ENCODE measurements at places on chromosomes 7 and 10.

DNA sequence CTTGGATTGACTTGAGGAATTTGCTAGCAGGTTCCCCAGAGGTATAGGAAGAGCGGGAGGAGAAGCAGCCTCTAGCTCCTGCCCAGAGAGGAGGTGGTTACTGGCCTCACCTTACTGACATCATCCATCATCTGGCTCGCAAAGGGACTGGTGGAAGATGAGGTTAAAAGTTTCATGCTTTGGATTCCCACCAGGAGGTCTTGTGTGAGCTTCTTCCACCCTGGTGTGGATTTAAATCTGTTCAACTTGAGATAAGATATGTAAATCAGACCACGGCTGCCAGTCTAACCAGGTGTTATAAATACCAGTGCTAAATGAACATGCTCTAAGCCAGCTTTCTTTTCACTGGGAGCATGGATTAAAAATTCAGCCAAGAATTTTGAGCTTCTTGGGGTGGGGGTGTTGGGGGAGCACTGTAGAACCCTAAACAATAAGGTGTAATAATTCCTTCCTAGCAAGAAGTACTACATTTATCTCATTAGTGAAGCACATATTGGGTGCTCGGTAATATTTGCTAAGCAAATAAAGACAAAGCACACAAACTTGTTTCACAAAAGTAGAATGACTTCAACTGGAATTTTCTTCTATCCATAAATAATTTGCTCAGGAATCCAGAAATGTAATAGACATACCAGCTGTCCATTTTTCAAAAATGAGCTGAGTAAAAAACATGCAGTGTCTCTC lies 7.8 kb downstream of the PROSER2 start:
- no peak for DNase-seq

- no peak for DNase-seq
Measured at GRCh38 chr7:108486291-108486966, 30.2 kb upstream of the NRCAM start.

DNA sequence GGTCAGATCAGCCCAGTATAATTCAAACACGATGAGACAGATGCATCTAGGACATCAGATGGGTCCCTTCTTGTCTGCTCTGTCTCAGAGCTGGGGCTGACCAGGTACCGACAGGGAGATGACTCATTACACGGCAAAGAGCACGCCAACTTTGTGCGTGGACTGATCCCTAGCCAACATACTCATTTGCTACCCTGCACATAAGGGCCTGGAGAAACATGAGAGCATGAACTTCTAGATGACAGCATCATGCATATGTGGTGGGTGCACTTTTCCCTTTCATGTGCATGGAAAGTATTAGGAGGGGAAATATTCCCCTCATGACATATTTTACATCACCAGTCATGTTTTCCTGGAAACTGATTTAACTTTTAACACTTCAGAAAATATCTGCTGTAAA lies 35.1 kb upstream of the NPVF start:
- no peak for DNase-seq

GRCh38 chr10:71383972-71384687 lies 12.6 kb upstream of the CDH23 start:
- DNase-seq = peak; percentile 76

- DNase-seq = no peak
Measured at GRCh38 chr10:49187950-49188761, at the start of gene TMEM273. Gene TMEM273 (minus strand): TSS chr10:49188391. CDS start chr10:49188336, 55 bp downstream.

- no peak for DNase-seq
Measured at GRCh38 chr7:14071045-14071444, 81.6 kb upstream of the ETV1 start.

- DNase-seq = no peak
Measured at GRCh38 chr7:19030281-19030680, 87.2 kb downstream of the TWIST1 start.

DNA sequence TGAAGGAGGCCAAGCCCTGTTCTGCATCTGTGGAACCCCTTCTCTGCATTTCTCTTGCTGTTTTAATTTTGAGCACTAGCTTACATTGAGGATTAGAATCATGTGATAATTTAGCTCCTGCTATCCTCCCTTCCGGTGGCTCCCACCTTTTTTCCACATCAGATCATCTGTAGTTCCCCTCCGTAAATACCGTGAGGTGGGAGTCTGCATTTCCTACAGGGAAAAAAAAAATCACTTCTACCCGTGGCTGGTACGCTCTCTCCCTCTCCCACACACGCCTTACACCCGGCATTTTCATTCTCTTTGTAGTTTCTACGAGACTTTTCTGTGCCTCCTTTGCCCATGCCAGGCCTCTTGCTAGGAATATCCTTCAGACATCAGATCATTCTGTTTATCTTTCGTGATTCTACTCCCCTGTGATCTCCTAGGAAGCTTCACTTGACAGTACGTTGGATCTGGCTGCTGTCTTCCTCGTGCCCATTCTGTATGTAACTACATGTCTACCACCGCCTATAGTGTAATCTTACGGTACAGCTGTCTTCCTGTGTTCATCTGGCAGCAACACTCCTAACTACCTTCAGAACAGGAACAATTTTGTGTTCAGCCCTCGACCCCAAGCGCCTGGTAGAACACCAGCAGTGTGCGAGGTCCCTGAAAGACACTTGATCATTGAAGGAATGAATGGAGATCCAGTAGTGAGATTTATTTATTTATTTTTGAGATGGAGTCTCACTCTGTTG lies 41.7 kb upstream of the OCM start:
- no peak for DNase-seq

DNA sequence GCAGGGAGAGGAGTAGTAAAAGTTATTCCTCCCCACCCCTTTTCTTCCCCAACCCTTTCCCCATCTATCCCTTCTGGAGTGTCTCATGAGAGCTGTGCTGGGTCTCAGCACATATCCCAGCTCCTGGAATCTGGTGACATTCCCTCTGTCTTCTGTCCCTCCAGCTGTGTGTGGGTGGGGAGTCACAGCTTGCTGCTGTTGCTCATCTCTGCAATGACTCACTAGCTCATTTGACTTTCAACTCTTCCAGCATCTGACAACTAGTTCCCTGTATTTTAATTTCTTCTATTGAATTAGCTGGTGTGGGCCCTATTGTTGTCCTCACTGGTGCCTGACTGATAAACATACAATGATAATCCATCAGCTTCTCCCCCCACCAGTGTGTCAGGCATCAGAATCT lies 198.9 kb upstream of the AUTS2 start:
- DNase-seq = no peak

DNA sequence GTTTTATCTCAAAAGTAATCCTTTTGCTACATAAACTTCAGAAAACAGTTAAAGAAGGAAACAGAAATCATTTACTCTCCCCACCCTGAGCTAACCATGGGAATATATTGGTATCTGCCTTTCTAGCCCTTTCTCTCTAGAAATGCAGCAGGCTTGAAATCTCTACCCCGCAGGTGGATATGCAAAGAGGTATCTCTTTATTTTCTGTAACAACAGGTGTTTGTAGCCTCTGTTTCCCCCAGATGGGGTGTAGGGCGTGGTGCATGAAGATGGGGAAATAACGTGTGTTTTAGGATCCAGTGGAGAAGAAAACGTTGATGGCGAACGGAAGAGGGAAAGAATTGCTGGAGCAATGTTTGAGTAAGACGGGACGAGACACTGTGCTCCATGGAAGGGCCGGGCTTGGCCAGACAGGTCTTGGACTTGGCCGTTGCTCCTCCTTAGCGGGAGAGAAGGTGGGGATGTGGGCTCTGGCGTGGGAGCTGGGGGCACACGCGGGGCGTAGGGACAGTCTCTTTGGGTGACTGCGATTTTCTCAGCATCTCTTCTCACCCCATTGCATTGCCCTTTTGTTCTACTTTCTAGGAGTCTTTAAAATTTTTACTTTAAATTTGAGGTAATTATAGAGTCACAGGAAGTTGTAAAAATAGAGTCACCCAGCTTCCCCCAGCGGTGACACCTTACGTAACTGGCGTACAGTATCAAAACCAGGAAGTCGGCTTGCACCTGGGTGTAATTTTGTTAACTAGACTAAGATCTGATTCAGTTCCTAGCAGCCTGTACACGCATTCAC lies 82.9 kb downstream of the ELFN1 start:
- DNase-seq = no peak

DNA sequence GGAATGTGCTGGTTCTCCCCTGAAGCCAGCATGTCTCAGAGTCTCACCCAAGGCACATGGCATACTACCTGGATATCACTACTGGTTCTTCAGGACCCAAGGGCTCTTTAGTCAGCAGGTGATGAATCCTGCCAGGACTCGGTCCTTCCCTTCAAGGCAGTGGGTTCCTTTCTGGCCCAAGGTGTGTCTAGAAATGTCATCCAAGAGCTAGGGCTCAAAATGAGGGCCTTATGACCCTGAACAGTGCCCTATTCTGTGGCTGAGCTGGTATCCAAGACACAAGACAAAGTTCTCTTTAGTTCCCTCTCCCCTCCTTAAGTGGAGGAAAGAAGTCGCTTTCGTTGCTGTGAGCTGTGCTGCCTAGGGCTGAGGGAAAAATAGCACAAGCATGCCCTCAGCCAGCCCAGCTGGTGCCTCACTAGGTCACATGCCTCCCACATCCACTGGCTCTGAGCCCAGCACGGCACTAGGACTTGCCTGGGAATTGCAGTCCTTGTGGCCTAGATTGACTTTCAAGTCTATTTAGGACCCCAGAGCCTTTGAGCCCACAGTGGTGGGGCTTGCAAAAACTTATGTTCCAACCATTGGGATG lies 106.0 kb downstream of the BMS1 start:
- DNase-seq = no peak

GRCh38 chr10:32995751-32996150 lies 37.7 kb upstream of the ITGB1 start:
- DNase-seq = no peak

- DNase-seq = no peak
Measured at GRCh38 chr10:74754381-74754821, 72.0 kb upstream of the KAT6B start.

GRCh38 chr7:80445351-80445750 lies 66.5 kb downstream of the GNAT3 start:
- DNase-seq = no peak

DNA sequence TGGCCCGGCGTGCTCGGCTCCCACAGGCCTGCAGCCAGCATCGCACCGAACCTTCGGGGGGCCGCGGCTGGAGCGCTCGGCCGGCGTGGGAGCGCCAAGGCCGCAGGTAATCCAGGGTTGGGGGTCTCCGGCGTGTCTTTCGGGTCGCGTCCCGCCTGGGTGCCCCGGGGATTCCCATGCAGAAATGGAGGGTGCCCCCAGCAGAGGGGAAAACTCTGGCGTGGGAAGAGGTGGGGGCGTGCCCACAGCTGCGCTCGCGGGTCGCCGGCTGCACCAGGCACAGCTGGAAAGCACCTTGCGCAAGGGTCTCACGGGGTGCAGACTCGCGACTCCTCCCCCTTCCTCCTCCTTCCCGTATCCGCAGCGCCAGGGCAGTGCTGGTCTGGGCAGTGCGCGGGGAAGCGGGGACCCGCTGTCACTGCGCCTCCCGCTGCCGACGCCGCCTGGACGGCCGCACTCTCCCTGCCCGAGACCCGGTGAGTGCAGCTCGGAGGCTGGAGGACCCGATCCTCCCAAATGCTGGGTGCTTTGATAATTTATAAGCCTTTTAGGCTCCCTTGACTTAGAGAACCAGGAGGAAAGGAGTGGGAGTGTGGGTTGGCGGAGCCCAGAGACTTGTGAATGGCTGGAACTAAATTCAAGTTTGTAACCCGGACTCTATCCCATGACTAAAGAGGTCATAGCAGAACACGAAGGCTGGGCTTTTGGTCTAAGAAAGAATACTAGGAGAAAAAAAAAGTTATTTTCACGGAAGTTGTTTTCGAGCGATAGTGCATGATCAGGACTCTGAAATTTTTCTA lies 489 bp downstream of the MAP3K8 start:
- peak; percentile 51 for DNase-seq

DNA sequence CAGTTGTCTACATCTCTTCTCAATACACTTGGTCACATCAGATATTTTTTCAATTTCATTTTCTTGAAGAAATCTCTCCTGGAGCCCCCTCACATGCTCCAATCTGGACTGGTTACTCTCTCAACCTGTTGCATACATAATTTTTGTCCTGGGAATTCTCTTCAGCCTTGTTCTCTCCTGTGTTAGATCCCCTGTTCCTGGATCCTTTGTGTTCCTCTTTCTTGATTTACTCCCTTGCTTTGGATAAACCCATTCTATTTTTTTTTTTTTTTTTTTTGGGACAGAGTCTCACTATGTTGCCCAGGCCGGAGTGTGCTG lies 45.6 kb downstream of the SCD start:
- no peak for DNase-seq

DNA sequence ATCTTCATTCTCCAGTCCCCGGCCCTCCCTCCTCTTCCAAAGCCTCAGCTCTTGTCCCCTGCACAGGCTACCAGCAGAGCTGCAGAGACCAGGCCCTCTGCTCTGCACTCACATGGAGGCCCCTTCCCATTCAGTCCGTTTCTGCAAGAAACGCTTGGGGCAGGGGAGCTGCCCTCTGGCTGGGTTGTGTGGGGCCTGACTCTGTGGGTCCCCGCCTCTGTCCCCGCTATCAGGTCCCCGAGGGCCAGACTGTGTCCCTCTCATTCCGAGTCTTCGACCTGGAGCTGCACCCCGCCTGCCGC lies 1.5 kb downstream of the PCOLCE start:
- DNase-seq = no peak

GRCh38 chr10:33734393-33735155 lies 400.1 kb upstream of the NRP1 start:
- DNase-seq = no peak

DNA sequence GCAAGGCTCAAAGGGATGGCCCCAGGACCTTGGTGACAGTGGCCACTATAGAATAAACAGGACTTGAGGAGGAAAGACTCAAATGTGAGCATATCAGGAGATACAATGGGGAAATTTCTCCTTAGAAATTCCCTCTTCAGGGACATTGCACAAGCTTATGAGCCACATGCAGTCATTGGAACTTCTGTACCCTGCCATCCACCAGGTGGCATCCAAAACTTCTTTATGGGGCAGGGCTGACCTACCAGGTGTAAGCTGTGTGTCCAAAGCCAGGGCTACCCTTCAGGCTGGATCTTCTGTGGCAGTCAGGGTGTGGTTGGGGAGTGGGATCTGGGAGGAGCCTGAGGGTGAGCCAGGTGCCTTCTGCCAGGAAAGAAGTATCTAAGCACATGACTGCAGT lies 36.6 kb upstream of the LRRC18 start:
- DNase-seq = peak; percentile 38

DNA sequence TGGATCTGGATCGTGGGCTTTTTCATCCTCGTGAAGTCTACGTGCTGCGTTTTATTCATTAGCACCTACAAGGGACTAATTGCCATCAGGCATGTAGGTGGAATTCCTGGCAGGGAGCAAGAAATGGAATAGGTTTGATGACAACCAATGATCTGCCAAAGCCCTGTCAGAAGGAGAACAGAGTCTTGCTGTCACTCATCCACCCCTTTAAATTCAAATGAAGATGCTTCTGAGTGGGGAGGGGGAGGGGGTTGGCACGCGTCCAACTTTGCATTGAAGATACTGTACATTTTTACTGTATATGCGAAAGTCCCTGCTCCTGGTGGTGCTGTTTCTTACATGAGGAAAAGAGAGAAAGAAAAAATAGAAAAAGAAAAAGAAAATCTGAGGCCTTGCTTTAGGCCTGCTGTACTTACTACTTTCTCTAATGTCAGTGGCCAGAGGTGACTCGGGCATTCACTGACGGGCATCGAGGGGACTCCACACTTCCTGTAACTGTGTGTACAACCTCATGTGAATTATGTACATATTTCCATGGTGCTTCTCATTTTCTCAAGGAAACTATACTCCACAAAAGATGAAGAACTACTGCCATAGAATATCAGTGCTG lies 569.1 kb downstream of the INHBA start:
- DNase-seq = no peak

GRCh38 chr10:71584902-71585563 lies 134.5 kb downstream of the C10orf105 start:
- DNase-seq = no peak

Data from 8988T (cell line).